Activated T-cell treated with anti-CD3 and anti-CD28 coated beads for 1 hour (primary cell): ENCODE measurements at places on chromosomes 6 and 20.

DNA sequence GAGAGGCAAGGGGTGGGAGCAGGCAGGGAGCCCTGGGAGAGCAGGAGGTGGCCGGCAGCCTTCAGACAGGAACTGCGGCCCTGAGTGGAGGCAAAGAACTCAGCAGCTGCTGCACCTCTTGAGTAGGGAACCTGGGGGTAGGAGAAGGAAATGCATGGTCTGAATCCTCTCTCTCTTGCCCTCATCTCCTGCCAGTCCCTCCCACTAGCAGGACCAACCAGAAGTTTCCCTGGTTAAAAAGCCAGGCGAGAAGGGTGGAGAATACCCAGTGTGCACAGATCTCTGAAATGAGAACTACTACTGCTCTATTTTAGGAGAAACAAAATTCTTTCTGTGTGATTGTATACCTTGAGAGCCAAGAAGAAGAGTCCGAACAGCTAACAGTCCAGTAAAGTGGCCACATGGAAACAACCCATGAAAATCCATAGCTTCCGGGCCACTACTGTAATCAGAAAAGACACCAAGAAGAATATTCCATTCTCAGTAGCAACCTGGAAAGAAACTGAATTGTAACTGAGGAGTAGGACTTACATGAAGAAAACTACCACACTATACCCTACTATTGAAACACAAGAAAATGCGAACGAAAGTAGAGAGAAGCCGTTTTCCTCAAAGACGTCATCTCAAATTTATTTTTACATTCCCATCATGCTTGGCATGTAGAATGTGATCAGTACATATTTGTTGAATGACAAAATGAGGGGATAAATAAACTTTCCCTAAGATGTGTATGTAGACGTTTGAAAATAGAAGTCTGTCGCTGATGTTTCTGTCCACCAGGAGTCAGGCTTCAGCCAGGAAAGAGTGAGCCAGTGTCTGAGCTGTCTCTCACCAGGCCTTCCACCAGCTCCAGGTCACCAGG, 25.6 kb downstream of the WRNIP1 start:
- peak; percentile 20 for DNase-seq

DNA sequence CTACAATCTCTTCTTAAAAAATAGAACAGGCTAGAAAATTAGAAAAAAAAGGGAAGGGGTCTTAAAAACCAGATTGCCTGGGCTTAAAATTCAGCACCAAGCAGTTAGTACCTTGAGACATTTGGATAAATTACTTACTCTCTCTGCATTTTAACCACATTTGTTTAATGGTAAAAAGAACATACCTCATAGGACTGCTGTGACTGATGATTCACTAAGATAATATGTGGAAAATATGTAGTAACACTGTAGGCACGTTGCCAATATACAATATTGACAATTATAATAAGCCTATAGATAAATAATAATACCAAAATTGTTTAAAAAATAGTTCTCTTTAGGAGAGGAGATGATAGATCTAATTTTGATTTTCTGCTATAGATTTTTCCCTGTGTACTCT, 750.4 kb downstream of the TENT5A start:
- DNase-seq: no peak

DNA sequence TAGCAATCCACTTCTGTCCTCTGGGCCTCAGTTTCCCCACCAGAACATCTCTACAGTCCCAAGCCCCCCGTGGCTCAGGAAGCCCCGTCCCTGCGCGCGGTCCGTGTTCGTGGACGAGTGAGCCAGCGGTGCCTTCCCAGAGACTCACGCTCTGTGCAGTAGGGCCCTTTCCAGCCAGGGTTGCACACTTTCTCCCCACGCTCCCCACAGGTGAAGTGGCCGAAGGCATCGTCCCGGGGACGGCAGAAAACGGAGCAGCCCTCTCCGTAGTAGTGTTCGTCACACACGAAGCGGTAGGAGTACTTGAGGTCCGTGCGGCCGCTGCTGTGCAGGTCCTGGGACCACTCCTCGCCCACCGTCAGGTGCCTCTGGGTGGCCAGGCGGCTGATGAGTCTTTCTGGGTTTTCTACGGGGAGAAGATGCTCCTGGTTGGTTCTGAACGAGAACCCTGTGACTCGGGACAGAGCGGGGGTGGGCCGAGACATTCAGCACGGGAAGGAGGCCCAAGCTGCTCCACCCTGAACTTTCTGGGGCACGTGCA, 2.7 kb downstream of the DLL1 start:
- no peak for DNase-seq

- no peak for DNase-seq
Measured at GRCh38 chr6:11043961-11044711, at the start of gene ELOVL2. TSS of gene ELOVL2 (minus strand) at chr6:11044305. CDS start at chr6:11044230, 75 bp downstream.

- DNase-seq: no peak
Measured at GRCh38 chr20:40744818-40745175, 55.8 kb upstream of the MAFB start.

DNA sequence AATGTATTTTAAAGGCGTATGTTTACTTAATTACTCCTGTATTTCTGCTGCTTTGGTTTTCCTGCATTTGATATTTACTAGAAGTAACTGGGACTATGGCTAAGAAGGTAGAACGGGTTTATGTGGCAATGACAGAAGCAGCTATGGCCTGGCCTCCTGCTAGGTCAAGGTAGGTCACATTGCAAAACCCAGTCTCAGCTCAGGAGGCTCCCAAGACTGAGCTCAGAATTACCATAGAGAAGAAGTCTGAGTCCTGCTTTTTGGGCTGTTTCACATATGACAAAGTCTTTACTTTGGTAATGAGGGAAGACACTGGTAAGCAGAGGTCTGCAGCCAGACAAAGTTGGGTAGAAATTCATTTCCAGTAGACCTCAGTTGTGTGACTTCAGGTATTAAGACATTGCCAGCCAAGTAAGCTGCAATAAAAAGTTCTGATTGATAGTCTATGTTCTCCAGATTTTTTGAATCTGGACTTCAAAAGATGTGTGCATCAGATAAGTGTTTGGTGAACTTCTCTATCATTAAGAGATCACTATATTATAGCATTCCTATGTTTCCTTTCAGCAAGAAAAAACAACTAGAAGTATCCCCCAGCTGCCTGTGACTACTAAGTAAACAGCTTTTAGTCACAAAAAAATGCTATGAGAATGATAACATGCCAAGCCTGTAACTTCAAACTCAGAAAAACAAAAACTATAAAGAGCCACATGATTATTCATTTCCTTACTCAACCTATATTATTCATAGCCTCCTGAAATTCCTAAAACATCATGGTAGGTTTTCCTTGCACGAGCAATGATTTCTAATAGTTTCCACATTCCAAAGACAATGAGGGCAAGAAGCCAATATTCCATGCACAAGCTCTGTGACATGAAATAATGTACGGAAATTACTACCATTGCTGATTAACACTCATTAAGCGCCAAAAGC, 312.3 kb downstream of the HAO1 start:
- DNase-seq: no peak

- DNase-seq: no peak
Measured at GRCh38 chr20:1587781-1588532, 30.5 kb upstream of the SIRPD start.

- DNase-seq: no peak
Measured at GRCh38 chr6:119526561-119527230, 177.1 kb upstream of the MAN1A1 start.

DNA sequence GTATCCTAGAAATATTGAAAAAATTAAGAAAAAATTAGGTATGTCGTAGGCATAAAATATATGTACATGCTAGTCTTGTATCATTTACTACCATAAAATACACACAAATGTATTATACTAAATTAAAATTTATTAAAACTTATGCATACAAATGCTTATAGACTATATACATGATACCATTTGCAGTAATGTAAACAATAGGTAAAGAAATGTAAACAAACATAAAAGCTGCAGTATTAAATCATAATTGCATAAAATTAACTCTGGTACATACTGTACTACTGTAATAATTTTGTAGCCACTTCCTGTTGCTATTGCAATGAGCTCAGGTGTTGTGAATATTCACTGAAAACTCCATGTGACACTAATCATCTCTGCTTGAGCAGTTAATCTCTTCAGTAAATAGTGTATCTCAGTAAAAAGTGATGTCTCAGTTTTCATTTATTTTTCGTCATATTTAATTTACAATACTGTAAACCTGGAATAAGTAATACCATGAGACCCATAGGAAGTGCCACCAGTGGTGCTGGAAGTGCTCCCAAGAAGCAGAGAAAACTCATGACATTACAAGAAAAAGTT, 29.3 kb downstream of the RALGAPB start:
- no peak for DNase-seq

- no peak for DNase-seq
Measured at GRCh38 chr6:122180132-122180531, 219.3 kb upstream of the HSF2 start.

- no peak for DNase-seq
Measured at GRCh38 chr6:151634336-151634720, 140.5 kb downstream of the CCDC170 start.

- DNase-seq: no peak
Measured at GRCh38 chr6:22596011-22596410, 26.6 kb downstream of the HDGFL1 start.

- no peak for DNase-seq
Measured at GRCh38 chr20:14721926-14722452, 384.6 kb upstream of the FLRT3 start.

- no peak for DNase-seq
Measured at GRCh38 chr20:38283236-38283635, 20.7 kb upstream of the BPI start.

GRCh38 chr6:25223490-25223991, 55.6 kb upstream of the CARMIL1 start:
- peak; percentile 65 for DNase-seq

- DNase-seq: no peak
Measured at GRCh38 chr20:5172167-5172601, 45.4 kb downstream of the CDS2 start.

DNA sequence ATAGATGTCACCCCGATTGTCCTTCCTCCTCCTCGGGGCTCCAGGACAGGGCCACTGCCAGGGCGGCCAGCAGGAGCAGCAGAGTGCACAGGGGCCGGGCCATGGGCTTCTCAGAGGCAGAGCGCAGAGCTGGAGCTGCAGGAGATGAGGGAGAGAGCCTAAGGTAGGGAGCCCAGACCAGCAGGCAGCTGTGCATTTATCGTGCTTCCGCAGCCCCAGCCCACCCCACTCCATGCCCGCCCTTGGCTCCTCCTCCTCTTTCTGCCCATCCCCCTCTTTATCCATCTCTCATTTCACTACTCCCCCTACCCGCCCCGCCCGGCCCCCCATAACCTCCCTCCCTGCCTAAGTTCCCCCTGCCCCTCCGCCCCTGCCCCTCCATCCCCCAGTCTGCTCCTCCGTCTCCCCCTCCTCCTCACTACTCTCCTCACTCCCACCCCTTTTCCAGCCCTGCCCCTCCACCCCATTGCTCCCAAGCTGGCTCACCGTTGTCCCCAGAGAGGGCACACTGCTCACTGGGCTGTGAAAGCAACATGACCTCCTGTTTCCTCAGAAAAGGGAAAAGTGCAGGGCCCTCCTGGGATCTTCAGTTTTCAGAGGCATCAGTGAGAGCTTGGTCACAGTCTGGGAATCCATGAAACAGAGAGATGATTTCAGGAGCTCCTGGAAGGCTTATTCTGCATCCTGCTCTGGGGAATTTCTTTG, 25.5 kb upstream of the CST1 start:
- DNase-seq: no peak

GRCh38 chr6:53506872-53507271, 38.0 kb downstream of the GCLC start:
- no peak for DNase-seq

- DNase-seq: no peak
Measured at GRCh38 chr6:137044366-137045221, at the start of gene IL20RA. TSS of gene IL20RA (minus strand) at chr6:137044965. CDS start at chr6:137044728, 237 bp downstream.

DNA sequence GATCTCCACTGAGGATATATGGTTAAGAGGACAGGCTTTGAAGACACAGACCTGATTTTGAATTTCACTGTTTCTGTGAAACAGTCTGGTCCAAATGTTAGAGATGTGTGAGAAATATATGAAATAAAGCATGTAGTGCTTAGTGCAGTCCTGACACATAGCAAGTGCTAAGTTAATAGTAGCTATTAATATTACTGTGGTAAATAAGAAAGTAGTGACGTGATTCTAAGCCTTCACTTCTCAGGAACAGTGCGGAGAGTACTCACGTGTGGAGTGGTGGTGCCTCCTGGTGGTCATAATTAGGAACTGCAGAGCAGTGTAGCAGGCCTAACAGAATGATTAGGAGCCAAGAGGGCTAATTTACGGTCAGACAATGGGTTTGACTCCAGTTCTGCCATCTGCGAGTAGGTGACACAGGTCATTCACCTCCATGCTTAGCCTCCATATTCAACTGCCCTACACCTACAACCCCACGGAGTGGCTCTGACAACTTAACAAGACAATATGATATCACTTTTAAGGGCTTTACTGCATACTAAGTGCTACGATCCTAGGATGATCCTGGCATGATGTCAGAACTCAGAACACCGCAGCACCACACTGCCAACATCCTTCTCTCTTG, 106.2 kb downstream of the JPH2 start:
- peak; percentile 65 for DNase-seq

GRCh38 chr6:133248241-133249001, 7.3 kb downstream of the EYA4 start:
- no peak for DNase-seq

GRCh38 chr6:39303425-39304153, 10.6 kb downstream of the KCNK17 start:
- DNase-seq: no peak

DNA sequence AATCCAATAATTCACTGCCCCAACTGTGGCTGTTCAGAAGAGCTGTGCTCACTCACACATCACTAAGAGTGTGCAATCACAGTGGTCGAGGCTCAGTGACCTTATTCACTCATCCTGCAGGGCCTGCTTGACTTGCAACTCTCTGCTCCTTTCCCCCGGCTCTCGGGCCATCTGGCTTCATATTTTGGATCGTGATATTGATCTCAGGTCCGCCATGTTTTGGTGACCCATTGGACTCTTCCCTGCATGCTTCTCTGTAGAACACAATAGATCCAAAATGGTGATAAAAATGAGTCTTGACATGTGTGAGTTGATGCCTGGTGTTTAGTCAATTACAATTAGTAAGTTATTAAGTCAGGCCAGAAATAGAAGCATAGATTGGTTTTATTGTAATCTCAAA, 313.9 kb upstream of the SOX4 start:
- no peak for DNase-seq

- DNase-seq: no peak
Measured at GRCh38 chr6:90859612-90860011, 272.7 kb upstream of the MAP3K7 start.

GRCh38 chr6:137942736-137943135, 75.7 kb downstream of the TNFAIP3 start:
- DNase-seq: no peak
